ENCODE measurements at places on chromosomes 13 and 19.

- peak; percentile 77 for DNase-seq
These were observed 52.7 kb downstream of the TRPM4 start for GRCh38 chr19:49210108-49210900.

DNA sequence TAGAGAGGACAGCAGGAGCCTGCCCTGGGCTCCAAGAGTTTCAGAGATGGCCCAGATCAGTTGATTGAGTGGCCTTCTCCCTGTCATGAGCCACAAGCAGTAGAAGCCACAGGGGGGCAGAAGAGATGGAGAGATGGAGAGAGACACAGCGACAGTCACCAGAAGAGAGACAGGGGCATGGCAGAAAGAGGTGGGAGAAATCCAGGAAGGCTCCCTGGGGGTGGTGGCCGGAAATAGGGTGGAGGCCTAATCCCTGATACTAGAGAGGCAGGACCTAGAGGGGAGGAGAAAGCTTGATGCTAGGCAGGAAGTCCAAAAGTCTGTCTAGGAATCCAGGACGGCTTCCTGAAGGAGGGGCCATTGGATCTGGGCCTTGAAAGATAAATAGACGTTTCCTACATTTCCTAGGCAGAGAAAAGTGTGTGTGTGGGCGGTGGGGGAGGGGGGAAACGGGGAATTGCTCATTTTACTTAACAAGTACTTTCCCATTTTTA lies 9.6 kb upstream of the TPM4 start:
- peak; percentile 35 for DNase-seq

GRCh38 chr19:2168619-2169424 lies 5.1 kb downstream of the DOT1L start:
- DNase-seq = peak; percentile 99

- no peak for DNase-seq
These were observed 2.8 kb downstream of the GRK1 start for GRCh38 chr13:113669755-113670341.

DNA sequence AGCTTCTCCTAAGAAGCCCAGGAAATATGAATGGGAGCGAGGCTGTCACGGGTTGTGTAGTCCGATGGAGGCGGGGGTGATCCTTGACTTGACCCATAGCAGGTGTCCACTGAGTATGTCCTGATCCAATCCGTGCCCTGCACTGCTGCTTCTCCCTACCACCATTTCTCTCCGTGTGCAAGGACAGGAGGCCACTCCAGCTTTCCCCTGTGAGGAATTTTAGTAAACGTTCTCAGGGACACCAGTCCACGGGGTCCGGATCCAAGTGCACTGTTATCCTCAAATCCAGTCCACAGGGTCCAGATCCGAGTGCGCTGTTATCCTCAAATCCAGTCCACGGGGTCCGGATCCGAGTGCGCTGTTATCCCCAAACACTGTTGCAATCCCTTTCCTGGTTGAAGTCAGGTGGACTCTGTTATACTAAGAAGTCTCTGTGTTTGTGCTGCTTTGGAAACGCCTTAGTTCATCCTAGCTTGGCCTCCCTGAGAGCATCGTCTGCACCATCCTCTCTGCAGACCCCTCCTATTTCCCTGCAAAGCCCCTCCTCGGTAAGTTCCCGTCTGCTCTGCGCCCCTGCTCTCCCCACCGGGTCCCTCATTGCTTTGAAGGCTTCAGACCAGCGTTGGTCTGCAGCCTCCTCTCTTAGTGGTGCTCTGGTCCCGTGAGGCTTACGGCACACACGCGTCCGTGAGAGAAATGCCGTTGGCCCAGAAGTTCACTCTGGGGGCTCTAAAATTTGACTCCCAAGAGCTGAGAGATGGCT lies 303.5 kb downstream of the TEX29 start:
- no peak for DNase-seq

- DNase-seq = no peak
These were observed 13.1 kb downstream of the ERFL start for GRCh38 chr19:41915021-41915775.

DNA sequence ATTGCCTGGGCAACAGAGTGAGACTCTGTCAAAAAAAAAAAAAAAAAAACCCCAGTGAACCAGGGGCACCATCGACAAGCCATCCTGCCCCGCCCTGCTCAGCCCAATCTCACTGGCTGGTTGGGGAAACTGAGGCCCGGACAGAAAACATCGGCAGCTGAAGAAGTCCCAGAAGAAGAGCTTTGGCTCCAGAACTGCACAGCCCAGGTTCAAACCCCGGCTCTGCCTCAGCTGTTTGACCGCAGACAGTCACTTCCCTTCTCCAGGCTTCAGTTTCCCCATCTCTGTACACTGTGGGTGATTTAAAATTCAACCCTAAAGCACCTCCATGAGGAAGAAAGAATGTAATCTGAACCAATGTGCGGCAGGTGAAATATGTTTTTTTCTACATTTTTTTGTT lies 9.4 kb upstream of the SEMA6B start:
- peak; percentile 78 for DNase-seq

DNA sequence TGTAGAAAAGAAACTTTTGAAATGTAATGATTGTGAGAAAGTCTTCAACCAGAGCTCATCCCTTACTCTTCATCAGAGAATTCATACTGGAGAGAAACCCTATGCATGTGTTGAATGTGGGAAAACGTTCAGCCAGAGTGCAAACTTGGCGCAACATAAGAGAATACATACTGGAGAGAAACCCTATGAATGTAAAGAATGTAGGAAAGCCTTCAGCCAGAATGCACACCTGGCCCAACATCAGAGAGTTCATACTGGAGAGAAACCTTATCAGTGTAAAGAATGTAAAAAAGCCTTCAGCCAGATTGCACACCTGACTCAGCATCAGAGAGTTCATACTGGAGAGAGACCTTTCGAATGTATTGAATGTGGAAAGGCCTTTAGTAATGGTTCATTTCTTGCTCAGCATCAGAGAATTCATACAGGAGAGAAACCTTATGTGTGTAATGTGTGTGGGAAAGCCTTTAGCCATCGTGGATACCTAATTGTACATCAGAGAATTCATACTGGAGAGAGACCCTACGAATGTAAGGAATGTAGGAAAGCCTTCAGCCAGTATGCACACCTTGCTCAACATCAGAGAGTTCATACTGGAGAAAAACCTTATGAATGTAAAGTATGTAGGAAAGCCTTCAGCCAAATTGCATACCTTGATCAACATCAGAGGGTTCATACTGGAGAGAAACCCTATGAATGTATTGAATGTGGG lies 19.3 kb downstream of the ZNF583 start:
- DNase-seq = no peak

DNA sequence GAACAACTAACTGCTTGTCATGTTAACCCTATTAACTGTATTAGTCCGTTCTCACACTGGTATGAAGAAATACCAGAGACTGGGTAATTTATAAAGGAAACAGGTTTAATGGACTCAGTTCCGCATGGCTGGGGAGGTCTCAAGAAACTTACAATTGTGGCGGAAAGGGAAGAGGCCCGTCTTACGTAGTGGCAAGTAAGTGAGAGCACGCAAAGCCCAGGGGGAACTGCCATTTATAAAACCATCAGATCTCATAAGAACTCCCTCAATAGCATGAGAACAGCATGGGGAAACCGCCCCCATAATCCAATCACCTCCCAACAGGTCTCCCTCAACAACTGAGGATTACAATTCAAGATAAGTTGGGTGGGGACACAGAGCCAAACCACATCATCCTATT lies 34.7 kb downstream of the PHF11 start:
- peak; percentile 87 for DNase-seq

GRCh38 chr13:79384022-79384610 lies 21.9 kb downstream of the RBM26 start:
- no peak for DNase-seq

GRCh38 chr19:48154003-48154402 lies 16.1 kb downstream of the LIG1 start:
- DNase-seq = no peak

- peak; percentile 50 for DNase-seq
These were observed 2.4 kb downstream of the PPP1R13L start for GRCh38 chr19:45402298-45403061.

DNA sequence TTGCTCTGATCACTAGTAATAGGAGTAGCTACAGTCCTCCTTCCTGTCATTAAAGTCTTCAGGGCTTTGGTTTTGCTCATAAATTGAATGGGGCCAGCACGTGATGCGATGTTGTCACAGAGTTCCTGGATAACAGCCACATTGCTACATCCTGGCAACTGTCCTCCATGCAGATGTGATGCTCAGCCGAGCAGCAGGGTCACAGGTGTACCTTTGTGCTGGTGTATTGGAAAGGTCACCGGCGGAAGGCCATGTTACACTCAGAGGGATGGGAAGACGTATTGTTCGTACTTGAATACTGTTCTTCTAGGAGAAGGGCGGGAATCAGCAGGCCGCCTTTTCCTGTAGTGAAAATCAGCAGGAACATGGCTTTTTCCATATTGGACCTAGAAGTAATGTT lies 713.8 kb upstream of the GPC6 start:
- DNase-seq = no peak

DNA sequence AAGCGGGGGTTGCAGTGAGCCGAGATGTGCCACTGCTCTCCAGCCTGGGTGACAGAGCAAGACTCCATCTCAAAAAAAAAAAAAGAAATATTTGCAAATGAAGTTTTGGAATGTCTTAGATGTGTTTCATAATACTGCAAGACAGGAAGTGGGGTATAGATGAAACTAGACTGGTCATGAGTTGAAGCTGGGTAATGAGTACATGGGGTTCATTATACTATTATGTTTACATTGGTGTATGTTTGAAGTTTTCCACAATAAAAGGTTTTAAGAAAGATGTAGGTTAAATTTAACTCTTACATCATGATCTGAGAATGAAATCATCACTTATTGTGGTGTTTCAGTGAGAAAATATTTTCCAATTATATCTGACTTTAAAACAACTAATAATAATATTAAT lies 19.0 kb downstream of the FNDC3A start:
- peak; percentile 60 for DNase-seq

- no peak for DNase-seq
These were observed 59.1 kb downstream of the AKAP11 start for GRCh38 chr13:42331009-42331408.

DNA sequence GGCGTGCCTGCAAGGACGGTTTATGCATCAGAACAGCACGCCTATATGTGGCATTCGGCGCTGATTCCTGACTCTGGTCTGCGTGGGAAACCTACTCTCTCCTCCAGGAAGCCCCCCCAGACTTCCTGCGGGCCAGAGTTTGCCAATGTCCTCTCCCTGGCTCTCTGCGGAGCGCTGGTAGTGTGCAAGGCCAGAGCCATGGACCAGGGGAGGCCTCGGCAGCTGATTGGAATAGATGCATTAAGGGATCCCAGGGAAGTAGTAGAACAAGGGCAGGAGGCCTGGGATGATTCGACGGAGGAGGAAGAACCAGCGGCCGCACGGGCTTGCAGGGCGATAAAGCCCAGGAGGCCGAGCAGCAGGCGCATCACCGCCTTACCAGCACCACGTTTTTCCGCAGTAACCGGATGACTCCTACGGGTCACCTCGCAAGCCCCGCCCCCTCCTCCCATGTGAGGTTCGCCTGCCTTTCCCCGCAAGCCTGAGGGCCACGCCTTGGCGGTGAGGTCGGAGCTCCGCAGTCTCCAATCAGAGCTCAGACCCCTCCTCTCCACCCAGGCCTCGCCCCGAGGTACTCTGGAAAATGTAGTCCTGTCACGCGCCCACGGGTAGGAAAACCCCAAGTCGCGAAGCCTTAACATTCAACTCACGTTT lies 5.0 kb downstream of the CLEC11A start:
- DNase-seq = peak; percentile 79

DNA sequence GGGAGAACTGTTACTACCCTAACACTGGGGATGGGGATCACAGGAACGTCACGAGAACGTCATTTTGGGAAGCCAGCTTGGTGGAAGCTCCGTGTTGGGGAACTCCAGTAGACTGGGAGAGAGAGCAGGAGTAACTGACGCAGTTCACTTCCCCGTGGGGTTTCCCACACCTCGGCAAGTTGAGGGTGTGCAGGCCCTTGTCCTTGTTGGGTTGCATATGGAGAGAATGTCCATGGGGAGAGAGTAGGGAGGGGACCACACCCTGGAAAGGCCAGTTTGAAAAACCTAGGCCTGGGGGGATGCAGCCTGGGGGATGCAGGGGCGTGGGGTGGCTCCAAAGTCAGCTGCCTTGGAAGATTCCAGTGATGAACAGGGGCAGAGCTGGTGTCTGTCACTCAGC lies 50.7 kb upstream of the MCF2L start:
- no peak for DNase-seq

DNA sequence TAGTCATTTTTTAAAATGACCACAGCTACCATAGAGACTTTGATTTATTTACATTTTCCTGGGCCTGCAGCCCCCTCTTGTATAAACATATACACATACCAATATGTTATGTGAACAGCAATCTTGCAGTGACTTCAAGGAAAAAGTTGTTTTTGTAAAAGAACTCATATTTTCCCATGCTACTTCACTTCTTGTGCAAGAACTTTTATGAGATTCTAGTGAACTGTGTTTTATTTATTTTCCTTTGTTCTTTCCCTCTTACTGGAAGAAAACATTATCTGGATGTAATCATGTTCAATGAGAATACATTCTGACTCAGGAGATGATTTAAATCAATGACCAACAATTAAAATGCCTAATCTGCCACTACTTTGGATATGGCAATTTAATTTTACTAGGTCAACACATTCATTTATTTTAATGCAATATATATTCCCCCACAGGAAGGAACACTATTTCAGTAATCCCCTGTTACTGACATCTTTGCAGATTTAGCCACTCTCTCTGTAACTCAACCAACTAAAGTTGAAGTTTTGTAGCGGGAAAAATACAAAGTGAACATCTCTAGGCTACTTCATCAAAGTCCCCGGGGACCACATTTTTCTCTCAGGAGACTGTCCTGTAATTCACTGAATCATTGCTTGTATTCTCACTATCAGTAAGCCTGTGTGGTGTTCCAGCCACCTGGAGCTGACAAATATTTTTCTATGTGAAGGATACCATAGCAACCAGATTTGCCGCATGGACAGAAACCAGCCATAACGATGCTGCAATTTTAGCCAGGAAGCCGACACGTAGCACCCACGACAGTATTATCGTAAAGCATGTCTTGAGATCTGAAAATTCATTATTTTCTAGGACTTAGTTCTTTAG lies 90.5 kb downstream of the STARD13 start:
- DNase-seq = no peak

DNA sequence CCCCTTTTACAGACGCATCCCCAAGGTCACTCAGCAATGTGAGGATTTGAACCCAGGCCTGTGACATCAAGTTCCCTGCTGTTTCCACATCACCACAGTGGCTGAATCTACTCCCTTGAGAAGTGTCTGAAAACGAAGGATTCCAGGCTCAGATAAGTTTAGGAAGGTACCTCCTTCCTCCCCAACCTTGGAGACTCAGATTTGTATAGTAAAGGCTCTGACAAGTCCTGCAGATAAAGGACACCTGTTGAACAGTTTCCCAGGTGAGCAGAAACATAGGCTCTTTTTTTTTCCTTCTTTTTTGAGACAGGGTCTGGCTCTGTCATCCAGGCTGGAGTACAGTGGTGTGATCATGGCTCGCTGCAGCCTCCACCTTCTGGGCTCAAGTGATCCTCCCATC lies 56.4 kb upstream of the PTPRS start:
- DNase-seq = no peak

DNA sequence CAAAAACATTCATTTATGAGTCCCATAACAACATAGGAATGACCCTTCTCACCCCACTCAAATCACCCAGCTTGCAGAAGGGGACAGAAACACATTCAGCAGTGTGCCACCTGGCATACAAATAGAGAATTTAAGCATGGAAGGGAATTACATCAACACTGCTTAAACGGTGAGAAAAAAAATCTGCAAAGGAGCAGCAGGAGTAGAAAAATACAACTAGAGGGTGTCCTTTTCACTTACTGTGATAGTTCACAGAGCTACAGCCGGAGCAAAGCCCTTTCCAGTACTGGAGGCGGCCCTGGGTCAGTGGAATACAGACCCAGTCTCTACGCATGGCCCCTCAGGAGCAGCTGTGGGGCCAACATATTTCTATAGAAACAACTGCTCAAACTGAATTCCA lies 764.3 kb upstream of the ARGLU1 start:
- DNase-seq = no peak

GRCh38 chr13:91986761-91987483 lies 588.5 kb downstream of the GPC5 start:
- no peak for DNase-seq
